ENCODE measurements at places on chromosomes 16 and 17.

- no peak for DNase-seq
Observed at GRCh38 chr17:296906-297690, 55.5 kb downstream of the RPH3AL start.

- DNase-seq: no peak
Observed at GRCh38 chr16:7921345-7921744, 588.7 kb downstream of the RBFOX1 start.

DNA sequence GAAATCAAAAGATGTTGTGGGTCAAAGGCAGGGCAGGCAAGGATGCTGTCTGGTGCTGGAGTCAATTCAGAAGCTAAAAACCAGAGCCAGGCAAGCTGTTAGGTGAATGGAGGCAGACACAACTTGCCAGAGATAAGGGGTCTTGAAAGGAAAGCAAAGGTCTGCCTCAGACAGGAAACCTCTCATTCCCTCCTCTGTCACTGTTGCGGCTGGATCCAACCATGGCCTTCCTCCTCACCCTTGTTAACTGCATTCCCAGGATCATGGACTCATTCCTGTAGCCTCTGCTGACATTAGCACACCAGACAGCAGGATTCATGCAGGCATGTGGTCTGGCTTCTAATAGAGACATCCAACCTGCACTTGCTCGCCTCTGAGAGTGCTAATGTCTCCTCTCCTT is 186.7 kb upstream of the HS3ST3A1 start:
- no peak for DNase-seq

DNA sequence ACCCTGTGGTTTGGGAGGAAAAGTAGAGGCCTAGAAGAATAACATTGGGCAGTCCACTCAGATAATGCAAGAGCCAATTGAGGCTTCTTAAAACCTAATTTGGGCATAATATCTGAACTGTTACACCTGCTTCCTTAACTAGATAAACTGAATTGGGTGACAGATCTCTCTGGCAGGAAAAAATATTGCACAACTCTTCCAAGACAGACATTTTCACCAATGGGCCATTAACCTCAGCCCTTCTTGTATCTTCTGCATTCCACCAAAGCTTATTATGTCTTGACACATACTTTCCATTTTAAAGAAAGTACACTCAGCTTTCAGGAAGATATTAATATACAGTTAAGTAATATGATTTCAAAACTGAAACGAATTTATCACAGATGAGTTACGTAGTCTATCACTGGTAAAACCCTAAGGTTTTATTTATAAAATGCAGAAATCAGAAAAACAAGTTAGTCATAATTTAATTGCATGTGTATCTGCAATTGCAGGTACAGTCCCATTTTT is 79.9 kb upstream of the MON1B start:
- no peak for DNase-seq

- DNase-seq: no peak
Observed at GRCh38 chr17:28482551-28483199, 9.2 kb downstream of the SLC13A2 start.

- no peak for DNase-seq
Observed at GRCh38 chr17:4476017-4476416, 22.7 kb upstream of the SPNS2 start.

GRCh38 chr16:11679941-11680911 is 12.0 kb downstream of the SNN start:
- no peak for DNase-seq

GRCh38 chr17:36755586-36755985 is 154.2 kb downstream of the MRM1 start:
- DNase-seq: no peak

DNA sequence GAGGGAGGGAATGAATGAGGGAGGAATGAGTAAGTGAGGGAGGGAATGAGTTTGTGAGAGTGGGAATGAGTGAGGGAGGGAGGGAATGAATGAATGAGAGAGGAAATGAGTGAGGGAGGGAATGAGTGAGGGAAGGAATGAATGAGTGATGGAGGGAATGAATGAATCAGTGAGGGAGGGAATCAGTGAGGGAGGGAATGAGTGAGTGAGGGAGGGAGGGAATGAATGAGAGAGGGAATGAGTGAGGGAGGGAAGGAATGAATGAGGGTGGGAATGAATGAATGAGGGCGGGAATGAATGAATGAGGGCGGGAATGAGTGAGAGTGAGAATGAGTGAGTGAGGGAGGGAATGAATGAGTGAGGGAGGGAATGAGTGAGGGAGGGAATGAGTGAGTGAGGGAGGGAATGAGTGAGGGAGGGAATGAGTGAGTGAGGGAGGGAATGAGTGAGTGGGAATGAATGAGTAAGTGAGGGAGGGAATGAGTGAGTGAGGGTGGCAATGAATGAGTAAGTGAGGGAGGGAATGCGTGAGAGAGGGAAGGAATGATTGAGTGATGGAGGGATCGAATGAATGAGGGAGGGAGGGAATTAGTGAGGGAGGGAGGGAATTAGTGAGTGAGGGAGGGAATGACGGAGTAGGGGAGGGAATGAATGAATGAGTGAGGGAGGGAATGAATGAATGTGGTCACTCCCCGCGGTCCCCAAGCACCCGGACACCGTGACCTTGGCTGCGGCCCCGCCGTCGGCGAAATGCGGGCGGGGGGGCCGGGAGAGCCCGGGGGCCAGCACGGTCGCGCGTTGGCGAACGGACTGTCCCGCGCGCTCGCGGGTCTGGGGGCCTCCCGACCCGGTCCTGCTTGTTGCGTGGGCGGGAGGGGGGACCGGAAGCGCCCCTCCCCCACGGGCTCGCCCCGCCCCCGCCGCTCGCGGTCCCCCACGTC is 1.1 kb upstream of the UBE2I start:
- no peak for DNase-seq

Measured in SIG-M5 (cell line).